NCI-H2107 (cell line): ENCODE measurements at places on chromosomes 16 and 17.

DNA sequence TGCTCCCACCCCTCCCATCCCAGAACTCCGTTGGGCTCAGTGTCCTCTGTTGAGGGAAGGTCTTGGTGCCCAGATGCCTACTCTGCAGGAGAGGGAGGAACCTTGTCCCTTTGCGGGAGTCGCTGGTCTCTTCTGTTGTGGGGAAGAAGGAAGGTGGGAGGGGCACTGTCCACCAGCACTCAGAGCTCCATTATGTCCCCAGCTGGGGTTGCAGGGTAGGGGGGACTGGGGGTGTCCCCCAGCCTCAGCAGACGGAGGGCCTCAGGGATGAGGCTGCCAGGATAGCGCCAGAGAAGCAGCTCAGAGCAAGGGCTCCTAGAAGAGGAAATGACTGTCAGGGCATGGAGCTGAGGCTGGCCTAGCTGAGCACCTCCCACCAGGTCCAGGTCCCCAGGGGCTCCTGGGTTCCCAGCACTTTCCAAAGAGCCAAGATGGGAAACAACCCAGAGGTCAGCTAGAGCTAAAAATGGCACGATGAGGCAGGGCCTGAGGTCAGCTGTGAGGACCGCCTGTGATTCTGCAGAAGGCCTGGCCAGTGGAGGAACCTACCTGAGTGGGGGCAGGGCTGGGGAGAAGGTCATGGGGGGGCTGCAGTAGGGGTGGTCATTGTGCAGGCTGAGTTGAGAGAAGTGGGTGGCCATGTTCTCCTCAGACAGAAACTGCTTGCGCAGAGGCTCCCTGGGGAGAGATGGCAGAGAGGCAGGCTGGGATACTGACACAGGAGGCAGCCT is 893 bp downstream of the HCFC1R1 start:
- DNase-seq, result no peak

GRCh38 chr16:87791295-87792204 is 25.8 kb upstream of the KLHDC4 start:
- DNase-seq, result no peak

- DNase-seq, result no peak
These were observed 1239.3 kb downstream of the CDH11 start for GRCh38 chr16:63882576-63882975.

DNA sequence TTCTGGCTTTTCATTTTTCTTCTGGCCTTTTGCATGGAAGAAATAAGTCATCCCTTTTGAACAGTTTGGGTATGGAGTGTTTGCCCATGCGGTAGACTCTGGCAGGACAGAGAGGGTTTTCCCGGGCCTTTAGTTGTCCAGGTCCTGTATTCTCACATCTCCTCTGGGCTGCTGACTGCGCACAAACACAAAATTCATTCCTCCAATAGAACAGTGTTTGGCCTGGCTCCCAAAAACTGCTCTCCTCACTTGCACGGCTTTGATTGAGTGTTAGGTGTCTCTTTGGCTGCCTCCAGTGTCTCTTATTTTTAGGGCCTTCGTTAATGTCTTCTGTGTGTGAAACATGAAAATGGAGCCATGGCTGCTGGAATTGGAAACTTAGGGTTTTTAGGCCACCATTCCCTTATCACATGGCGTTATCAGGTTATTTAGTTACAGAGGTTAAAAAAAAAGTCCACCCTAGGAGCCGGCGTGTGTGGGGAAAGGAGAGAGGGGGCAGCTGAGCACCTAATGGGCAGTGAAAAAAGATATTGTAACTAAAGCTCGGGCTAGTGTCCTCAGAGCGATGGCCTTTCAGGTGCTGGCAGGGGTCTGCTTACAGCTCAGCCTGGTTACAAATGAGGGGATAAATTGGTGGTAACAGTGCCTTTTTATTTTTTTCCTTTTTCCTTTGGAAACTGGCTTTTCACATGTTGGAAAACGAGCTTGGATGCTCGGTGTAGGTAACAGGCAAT is 47.3 kb downstream of the PRKCA start:
- no peak for DNase-seq

- no peak for DNase-seq
These were observed 91.9 kb downstream of the NXN start for GRCh38 chr17:887551-888209.

DNA sequence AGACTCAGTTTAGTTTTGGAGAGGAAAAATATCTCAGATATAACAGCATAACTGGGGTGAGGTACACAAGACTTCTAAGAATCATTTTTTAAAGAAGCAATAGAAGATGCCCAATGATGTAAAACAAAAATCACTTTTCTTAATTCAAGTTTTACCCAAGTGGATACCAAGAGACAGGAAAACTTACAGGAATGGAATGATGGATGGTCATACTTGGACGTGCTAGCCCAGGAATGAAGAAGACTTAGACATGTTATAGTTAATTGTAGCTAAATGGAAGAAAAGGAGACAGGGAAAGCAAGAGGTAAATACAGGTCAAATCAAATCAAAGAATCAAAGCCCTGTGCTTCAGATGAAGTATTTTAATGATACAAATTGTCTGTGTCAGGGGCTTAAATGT is 312.7 kb upstream of the KCNJ16 start:
- DNase-seq, result no peak

DNA sequence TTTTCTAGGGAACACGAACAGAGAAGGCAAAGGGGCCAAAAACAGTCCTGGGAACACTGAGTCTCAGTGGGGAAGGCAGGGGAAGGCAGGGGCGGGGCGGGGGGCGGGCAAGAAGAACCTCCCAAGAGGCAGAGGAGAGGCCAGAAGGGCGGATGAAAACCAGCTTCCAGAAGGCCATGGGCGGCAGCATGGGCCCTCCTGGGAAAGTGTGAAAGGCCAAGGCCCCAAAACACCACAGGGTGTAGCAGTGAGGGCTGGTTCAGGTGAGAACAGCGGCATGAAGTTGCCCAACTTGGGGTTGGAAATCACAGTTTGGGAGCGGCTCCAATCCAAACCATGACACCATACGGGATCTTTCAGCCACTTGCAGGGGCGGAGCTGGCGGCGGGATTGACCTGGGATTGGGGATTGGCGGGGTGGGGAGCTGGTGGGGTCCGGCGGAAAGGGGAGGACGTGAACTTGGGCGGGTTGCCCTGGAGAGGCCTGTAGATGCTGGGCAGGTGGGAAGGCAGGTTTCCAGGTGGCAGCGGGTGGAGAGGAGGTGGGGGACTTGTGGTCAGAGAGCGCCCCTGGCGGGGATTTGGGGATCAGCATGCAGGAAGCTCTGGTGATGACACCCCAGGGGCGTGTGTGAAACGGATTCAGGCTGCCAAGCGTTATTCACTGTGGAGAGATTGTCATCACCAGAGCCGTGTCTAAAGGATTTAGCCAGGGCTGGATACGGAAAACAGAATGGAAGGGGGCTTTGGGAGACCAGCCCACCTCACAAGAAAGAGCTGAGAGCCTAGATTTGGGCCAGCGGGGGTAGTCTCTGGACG is 80.9 kb downstream of the ARHGAP23 start:
- DNase-seq, result no peak

DNA sequence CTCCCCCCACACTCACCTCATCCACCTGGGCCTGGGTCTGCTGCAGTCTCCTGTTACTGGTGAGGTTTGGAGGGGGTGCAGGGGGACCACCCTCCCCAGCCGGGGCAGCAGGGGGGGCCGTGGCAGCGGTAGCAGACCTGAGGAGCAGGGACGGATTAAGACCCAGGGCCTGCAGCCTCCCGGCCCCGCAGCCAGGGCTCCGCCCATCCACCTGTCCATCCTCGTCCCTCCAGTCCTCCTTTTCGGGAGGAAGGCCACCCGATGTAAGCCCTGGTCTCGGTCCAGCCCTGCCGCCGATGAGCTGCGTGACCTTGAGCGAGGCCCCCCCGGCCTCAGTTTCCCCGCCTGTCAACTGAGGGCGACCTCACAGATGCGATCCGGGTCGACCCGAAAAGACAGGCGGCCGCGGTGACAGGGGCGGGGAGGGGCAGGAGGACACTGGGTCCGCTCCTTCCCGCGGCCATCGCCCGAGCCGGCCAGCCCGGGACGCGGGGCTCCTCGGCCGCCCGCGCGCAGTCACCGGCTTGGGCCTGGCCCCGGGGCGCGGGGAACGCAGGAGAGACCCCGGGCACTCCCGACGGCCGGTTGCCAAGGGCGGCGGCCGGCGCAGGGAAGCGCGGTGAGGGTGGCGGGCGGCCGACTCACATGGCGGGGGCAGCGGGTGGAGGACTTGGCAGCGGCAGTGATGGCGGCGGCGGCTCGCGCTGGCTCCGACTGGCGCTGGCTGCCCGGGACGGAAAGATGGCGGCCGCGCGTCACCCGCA is at the start of gene VAMP2:
Gene VAMP2 (minus strand): TSS at position 716 of the 764 bp plus-strand sequence. CDS start 69 bp downstream, at position 647.
- DNase-seq, result peak; percentile 17

DNA sequence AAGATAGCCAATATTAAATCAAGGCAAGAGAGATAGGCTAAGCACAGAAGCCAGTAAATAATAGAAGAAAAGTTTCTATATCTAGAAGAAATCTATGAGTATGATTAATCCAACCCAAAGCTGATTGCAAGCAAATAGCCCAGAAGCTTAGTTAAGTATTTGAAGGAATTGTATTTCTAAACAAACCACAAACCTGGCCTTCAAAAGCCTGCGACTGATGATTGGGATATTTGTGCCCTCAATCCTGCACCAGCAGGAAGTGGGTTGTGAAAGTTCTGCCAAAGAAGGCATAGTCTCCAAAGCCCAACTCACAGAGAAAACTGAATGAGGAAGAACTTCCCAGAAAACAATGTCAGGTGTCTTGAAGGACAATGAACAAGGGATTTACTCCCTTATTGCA is 114.5 kb upstream of the C17orf78 start:
- DNase-seq, result no peak

- DNase-seq, result no peak
These were observed 42.6 kb upstream of the CHMP6 start for GRCh38 chr17:80948976-80949450.

DNA sequence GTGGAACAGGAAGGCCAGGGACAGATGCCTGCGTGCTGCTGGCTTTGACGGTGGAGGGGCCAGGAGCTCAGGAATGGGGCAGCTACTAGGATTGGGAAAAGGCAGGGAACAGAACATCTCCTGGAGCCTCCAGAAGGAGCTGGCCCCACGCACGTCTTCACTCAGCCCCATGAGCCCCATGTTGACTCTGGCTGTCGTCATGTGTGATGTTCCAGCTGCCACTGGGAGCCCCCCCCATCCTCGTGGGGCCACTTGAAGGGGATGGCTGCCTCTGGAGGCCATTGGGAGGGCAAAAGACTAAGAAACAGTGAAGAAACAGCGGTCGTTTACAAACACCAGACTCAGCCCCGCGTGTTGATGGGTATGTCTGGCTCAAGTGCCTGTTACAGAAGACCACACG is 18.5 kb upstream of the APRT start:
- DNase-seq, result no peak

DNA sequence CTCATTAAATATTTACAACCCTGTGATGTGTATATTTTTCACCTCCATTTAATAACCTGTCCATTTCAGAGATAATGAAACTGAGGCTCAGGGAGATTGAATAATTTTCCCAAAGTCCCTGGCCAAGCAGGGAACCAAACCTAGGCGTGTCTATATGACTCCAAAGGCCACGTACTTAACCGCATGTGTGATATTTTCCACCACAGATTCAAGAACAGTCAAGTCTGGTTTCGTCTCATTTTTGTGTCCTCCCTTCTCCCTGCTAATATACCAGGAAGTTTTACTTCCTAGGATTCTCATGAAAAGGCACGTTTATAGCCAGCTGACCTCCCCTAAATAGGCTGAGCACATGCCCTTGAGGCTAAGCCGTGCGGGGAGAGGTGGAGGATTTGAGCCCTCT is 15.3 kb downstream of the WFIKKN2 start:
- no peak for DNase-seq

DNA sequence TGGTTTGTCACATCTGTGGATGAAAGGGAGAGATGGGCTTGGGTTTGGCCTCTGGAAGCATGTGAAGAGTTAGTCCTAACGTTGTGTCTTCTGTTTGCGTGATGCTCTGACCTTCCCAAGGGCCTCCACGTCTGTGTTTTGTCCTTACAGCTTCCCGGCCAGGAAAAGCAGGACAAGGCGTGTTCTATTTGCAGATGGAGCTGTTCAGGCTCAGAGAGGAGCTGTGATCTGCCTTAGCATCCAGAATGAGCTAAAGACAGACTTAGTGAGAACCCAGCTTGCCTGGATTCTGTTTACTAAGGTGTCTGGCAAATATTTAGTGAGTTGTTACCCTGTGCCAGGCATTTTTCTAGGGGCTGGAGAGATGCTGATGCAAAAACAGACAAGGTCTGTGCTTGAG is 282.1 kb downstream of the CBLN1 start:
- no peak for DNase-seq

DNA sequence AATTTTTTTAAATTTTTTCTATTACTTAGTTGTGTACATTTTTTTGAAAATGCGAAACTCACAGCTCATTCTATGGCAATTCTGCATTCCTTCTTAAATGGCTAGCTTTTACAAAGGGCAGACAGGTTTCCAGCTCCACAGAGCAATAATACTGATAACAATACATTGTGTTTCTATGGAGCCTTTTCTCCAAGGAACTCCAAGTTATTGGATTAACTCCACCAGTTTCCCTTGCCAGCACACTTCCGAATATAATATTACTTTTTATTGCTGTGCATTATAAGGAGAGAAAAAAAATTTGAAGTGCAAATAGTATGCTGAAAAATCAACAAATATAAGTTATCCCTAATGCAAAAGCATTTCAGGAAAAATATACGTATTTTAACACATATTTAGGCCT is 127.5 kb upstream of the PSMD7 start:
- DNase-seq, result no peak

DNA sequence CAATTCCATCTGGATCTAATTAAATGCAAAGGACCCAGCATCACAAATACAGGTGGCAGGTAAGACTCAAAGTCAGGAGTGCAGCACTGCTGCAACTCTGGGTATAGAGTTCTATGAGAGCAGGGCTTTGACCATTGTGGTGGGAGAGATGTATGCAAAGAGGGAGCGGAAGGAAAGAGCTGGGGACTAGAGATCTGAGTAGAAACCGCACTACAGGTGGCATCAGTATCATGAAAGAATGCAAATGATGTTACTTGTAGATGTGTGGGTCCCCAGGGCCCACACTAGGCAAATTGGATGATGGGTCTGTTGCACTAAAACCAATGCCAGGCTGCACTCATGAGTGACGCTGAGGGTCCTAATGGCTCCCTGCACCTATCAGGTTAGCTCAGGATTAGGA is 287.1 kb upstream of the ASIC2 start:
- no peak for DNase-seq

DNA sequence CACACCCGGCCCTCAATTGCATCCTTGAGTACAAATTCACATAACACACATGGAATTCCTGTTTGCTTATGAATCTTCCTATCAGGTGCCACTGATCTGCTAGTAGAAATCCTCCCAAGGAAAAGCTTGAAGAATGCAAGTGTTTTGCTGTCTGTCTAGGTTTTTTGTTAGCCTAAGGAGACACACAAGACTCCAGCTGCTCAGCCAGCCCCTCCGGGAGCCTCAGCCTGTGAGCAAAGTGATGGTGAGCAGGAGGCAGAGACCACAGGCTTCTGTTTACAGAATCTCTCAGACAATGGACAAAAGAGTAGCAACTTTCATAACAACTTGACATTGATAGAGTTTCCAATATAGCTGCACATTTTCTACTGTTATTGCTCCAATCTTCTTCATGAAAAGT is 18.4 kb upstream of the PRKCA start:
- DNase-seq, result no peak
